ENCODE measurements at places on chromosomes 4 and X.
A peak's percentile ranks its signal among the peaks of the same experiment; 100 is the strongest.

DNA sequence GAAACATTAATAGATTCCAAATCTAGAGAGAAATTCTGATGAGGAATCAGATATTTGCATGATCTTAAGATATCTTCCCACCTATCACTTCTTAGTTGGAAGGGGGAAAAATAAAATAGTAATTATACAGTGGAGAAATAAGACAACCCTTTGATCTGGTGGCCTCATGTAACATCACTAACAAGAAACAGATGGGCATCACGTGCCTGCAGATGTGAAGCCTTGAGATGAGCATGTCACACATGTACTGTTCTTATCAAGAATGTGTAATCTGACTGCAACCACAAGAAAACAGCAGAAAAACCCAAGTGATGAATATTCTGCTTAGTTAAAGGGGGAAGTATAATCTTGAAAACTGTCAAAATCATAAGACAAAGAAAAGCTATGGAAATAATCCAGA lies 31.4 kb upstream of the NKX6-1 start:
- DNase-seq = no peak

- no peak for DNase-seq
Observed at GRCh38 chr4:86294883-86295282, 65.0 kb downstream of the MAPK10 start.

DNA sequence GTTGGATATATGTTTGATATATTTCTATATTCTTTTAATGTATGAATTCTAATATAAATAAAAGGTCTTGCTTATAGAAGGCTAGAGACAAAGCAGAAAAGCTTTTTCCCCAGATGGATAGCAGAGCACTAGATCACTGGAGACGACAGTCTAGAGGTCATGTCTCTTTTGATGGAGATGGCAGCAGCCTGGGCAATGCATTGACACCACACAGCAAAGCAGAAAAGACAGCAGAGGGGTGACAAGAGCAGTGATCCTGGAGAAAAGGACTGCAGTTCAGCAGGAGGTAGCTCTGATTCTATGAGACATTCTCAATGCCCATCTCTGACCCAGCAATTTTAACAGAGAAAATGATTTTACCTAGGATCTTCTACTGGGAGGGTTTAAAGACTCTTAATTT lies 210.6 kb downstream of the DTHD1 start:
- no peak for DNase-seq

DNA sequence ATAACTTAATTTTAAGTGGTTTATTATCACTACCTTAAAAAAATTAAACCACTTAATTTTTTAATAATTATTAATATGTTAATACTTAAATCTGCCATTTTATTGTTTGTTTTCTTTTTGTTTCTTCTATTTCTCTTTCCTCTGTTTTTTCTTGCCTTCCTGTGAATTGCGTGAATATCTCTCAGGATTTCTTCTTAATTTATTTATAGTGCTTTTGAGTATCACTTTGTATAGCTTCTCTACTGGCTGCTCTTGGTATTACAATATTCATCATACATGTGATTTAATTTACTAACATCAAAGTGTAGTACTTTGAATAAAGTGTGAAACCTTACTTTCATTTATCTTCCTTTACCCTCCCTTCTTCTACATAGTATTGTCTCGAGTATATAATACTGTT lies 349.5 kb upstream of the CPXCR1 start:
- no peak for DNase-seq

DNA sequence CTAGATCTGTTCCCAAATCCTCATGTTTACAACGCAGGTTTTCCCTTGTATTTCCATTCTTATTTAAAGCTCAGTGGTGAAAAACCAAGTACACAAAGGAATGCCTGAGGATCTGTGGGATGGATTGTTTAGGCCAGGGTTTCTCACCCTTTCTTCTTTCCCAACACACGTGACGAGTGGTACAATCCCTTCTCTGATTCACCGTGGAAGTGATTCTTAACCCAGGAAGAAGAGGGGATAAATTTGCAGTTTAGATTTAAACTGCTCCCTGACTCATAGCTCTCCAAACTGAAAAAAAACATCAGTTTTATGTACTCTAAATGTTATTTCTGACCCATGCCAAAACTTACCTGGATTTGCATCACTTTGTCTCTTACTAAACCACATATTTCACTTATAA lies 17.0 kb downstream of the PAQR3 start:
- no peak for DNase-seq

- no peak for DNase-seq
Observed at GRCh38 chr4:700587-701264, 4.9 kb upstream of the PCGF3 start.

- DNase-seq = no peak
Observed at GRCh38 chrX:78712336-78712735, 35.2 kb upstream of the LPAR4 start.

DNA sequence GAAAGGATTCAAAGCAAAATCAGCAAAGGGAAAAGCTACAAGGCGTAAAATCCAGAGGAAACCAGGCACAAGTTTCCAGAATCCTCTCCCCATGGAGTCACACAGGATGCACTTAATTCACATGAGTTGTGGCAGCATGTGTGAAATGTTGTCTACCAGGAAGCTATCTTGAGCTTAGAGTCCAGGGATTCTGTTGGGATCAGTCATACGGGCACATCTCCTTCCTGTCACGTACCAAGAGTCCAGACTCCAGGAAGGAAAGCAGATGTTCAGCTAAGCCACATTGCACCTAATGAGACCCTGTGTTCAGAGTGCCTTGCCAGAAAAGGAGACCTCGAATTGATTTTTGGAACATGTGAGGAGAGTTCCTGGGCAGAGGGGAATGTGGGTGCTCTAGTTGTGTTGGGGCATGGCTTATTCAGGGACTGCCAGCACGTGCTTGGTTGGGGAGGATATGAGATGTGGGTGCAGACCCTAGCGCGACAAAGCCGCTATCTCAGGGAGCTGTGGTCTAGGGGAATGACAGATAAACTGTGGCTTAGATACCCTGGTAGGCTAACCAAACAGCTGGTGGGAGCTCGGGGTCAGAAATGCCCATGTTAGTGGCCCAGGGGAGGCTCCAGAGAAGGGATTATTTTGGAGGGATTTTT lies 70.0 kb downstream of the EVC start:
- DNase-seq = no peak

GRCh38 chr4:5366421-5366820 lies 315.1 kb downstream of the STK32B start:
- DNase-seq = no peak

GRCh38 chr4:143254491-143255226 lies 69.9 kb downstream of the USP38 start:
- no peak for DNase-seq

DNA sequence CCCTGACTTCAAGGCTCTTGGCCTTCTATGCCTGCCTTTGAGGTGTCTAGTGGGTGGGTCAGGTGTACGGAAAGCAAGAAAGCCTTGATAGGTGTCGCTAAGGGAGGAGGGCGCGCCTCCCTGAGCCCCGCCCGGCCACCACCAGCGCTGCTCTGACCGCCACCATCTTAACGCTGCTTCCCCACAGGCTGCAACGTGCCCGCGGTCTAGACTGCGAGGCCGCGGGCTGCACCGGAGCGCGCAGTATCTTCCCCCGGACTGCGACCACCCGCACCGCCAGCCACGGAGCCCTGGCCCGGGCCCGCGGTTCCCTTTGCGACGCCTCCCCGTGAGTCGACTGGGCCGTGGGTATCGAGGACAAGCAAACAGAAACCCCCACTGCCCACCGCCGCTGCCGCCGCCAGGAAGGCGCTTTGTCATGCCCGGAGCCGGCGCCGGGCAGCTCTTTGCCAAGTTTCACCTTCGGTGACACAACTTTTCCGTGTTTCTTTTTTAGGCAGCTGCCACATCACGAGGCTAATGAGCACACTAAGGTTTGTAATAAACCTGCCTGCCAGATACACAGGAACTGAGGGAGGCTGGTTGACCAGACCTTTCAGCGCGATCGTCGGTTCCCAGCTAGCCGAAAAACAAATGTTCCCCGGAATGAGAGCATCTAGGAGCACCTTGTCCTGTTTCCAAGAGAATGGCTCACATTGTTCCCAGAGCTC lies 335.8 kb upstream of the F9 start:
- DNase-seq = no peak

DNA sequence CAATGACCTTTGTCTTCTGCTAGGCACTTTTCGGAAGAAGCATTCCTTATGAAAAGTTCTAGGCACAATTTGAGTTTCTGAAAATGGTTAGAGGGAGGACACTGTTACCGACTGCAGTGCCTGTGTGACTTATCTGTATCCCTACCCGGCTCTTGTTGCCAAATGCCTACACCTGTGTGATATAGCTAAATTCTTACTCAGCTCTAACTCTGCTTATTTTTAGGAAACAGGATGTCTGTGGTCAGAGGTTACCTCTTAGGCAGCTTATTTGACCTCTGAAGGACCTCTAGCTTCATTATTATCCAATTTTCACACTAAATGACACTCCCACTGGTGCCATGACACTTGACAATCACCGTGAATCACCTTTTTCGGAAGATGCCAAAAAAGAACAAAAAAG lies 561.1 kb upstream of the SMIM31 start:
- DNase-seq = no peak

- no peak for DNase-seq
Observed at GRCh38 chr4:37792241-37792640, 34.2 kb upstream of the PGM2 start.

DNA sequence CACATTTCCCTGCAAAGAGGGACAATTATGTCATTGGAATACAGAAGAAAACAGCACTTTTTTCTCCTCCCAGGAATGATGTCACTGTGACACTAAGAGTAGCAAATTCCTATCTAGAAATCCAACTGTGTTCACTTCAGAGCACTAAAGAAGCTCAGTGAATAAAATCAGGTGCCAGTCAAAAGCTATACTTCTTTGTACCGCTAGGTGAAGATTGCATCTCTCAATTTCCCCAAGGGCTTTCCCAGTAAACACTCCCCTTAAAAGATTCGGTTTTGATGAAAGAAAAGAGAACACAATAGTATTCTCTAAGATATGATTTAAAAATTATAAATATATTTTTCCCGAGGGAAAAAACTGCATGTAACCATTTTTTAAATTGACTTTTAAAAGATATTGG lies 104.7 kb upstream of the MID1 start:
- DNase-seq = no peak

DNA sequence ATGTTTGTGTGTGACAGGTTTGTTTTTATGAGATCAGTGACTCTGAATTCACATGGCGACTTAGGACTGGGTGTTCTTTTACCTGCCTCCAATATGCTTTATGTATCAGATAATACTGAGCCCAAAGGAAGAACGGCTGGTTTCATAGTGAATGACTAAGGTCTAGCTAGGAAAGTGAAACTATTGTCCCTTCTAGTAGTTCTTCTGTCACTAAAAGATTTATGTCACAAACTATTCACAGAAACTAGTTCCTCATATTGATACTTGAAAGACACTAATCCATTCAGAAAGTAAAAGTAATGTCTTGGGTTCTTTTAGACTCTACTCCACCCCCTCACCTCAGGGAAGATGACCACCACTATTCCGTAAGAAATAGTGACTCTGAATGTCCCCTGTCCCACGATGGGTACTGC lies 81.7 kb downstream of the EGF start:
- DNase-seq = no peak

- no peak for DNase-seq
Observed at GRCh38 chr4:25949173-25949748, 35.2 kb downstream of the SMIM20 start.

DNA sequence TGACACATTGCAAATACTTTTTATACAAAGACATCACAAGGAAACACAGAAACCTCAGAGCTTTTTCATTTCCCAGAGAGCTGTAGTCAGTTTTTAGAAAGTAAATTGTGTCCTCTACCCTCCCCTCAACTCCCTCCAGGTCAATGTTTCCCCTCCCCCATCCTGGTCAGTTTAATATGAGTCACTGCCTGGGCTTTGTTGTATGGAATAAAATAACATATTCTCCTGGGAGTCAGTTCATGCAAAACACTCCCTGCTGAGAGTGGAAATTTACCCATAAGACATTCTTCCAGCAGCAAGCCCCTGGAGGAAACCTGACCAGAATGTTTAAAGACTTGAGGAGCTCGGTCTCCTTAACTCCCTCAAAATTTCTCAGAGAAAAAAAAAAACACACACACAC lies 270.1 kb upstream of the LDB2 start:
- peak; percentile 81 for DNase-seq

GRCh38 chrX:11206716-11207115 lies 86.5 kb upstream of the AMELX start:
- no peak for DNase-seq

DNA sequence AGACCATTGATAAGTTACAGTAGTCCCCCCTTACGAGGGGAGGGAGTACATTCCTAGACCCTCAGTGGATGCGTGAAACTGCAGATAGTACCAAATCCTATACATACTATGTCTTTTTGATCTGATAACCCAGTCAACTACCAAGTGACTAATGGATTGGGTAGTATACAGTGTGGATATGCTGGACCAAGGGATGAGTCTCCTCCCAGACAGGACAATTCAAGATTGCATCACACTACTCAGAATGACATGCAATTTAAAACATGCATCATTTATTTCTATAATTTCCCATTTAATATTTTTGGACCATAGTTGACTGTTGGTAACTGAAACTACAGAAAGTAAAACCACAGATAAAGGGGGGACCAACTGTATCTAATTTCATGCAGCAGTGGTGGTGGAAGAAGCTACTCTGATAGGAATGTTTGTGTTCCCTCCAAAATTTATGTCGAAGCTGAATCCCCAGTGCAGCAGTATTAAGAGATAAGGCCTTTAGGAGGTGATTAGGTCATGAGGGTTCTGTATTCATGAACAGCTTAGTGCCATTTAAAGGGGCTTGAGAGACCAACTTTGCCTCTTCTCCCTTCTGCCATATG lies 11.9 kb downstream of the HADH start:
- DNase-seq = no peak

GRCh38 chr4:169492436-169493163 lies 119.8 kb downstream of the NEK1 start:
- DNase-seq = peak; percentile 20

DNA sequence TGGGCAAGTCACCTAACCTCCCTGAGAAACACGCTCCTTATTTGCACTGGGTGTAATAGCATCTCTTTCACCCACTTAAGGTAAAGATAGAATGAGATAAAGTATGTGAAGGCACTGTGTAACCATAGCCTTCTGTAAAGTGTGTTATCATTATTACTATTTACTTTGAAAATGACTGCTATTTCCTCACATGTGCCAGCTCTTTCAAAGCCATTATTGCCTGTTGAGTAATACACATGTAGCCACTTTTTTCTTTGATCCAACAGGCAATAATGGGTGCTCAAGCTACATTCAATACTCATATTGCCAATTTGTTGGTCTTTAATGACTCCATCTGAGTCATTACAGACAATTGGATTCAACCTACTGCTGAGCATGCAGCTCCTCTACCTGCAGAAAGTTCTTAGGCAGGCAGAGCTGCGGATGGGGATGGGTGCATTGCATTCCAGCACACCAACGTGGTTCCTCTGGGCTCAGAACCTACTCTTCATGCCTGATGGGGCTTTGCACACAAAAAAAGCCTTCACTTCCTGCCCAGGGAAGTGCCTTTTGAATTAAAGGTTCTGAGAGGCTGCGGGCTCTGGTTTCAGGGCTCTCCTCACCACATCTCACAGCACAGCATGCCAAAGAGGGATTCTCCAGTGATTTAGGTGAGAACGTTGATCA lies 9.7 kb downstream of the PTCHD1 start:
- no peak for DNase-seq

- DNase-seq = no peak
Observed at GRCh38 chrX:133972916-133973315, 12.5 kb downstream of the GPC3 start.

- no peak for DNase-seq
Observed at GRCh38 chr4:153421941-153422340, 44.2 kb upstream of the TMEM131L start.

Measured in smooth muscle cell of the brain vasculature (primary cell).